ENCODE measurements at places on chromosomes 5 and 9.

DNA sequence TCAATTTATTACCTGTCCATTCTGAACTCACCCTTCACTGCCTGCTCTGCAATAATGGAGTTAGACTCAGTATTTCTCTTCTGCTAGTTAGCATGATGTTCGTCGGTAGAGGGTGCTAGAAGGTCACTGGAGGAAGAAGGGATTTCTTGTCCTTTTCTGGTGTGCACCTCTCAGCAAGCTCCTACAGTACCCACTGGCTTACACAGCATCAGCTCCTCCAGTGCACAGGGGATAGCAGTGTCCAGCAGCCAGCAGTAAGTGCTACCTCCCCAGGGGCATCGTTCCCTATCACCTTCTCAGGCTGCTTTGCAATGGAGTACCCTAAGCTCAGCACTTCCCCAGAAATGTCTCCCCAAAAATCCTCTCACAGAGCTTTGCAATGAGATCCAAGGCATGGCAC lies 45.9 kb upstream of the APC start:
- DNase-seq: no peak

DNA sequence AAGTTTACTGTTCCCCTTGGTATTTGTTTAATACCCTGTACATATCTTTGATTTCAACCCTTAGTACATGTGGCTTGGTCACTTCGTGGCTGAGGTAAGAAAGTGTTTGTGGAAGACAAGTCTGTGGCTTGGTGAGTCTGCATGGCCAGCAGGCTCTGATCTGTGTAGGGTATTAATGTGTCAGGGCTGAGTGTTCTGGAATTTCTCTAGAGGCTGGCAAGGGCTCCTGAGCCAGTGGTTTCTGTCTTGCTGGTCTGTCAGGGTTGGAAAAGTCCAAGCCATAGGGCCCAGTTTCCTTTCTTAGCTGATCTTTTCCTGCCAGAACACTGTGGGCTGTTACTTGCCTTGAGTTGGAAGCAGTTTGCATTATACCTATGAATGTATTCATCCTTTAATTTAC lies 48.0 kb upstream of the FBXL7 start:
- no peak for DNase-seq

DNA sequence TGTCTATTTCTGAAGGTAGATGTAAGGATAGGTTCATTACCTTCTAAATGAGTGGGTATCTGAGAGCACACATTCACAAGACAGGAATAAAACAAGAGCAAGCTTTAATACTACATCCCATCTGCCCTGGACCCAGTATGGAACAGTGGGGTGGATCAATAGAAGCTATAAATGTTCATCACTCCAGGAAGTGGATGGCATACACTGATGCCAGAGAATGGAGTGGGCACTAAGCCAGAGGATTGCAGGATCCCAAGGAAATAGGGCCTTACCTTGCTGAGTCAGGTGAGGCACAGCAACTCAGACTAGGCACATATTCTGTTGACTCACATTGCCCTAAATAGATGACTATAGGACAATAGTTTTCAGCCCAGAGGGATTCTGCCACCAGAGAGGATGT lies 21.3 kb upstream of the COX7C start:
- DNase-seq: no peak

GRCh38 chr9:98406469-98406868 lies 151.0 kb upstream of the TBC1D2 start:
- no peak for DNase-seq

- no peak for DNase-seq
These were observed 146.7 kb downstream of the CARTPT start for GRCh38 chr5:71865665-71866320.

GRCh38 chr5:50711280-50711679 lies 44.8 kb downstream of the PARP8 start:
- no peak for DNase-seq

DNA sequence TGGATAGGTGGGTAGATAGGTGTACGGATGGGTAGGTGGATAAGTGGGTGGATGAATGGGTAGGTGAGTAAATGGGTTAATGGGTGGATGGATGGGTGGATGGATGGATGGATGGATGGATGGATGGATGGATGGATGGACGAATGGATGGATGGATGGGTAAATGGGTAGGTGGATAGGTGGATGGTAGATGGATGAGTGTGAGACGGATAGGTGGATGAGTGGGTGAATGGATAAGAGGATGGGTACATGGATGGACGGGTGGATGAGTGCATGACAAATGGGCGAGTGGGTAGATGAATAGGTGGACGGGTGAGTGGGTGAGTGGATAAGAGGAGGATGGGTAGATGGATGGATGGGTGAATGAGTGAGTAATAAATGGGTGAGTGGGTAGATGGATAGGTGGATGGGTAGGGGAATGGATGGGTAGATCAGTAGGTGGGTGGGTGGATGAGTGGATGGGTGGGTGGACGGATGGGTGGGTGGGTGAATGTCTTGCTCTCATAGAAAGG lies 179.2 kb downstream of the FGF18 start:
- DNase-seq: no peak

DNA sequence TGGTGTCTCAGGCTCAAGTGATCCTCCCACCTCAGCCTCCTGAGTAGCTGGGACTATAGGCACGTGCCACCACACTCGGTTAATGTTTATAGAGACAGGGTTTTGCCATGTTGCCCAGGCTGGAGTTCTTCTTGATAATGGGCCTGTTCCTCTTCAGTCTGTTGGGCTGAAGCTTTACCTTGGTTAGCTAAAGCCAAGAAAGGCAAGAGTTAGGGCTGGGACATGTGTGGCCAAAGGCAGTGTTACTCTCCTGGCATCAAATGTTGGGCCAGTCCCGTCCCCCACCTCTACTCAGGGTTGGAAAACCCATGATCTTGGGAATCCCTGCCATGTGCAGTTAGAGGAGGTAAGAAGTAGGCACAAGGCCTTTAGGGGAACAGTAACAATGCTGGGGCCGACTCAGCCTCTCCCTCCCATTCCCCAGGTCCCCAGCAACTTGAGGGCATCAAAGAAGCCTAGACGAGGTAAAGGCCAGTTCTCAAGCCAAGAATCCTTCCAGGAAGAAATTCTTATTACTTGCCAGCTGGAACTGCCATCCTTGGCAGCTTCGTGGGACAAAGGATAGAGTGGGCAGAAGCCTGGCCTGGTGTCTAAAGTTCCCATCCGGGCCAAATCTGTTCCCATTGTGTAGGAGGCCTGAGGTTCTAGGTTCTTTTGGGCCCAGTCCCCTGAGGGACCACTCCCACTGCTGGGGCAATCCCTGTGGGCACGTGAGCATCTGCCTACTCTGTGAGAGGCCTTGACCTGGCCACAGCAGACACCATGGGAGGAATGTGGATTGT lies 4.5 kb downstream of the EGR1 start:
- DNase-seq: no peak

DNA sequence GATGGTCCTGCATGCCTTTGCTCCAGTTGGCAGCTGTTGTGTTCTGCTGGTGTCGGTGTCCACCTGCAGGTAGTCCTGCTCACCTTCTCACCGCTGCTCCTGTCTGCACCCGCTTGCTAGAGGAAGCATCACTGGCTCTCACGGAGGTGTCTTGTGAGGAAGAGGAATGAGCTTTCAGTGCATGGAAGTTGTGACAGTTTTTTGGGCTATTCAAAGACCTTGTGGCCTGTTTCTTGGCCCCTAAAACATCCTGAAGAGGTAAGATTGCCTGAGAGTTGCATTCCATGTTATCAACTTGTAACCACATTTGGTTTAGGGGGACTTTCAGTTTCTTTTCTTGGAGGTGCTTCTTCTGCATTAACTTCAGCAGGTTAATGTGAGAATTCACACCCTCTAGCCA lies 85.6 kb downstream of the MACROH2A1 start:
- no peak for DNase-seq

DNA sequence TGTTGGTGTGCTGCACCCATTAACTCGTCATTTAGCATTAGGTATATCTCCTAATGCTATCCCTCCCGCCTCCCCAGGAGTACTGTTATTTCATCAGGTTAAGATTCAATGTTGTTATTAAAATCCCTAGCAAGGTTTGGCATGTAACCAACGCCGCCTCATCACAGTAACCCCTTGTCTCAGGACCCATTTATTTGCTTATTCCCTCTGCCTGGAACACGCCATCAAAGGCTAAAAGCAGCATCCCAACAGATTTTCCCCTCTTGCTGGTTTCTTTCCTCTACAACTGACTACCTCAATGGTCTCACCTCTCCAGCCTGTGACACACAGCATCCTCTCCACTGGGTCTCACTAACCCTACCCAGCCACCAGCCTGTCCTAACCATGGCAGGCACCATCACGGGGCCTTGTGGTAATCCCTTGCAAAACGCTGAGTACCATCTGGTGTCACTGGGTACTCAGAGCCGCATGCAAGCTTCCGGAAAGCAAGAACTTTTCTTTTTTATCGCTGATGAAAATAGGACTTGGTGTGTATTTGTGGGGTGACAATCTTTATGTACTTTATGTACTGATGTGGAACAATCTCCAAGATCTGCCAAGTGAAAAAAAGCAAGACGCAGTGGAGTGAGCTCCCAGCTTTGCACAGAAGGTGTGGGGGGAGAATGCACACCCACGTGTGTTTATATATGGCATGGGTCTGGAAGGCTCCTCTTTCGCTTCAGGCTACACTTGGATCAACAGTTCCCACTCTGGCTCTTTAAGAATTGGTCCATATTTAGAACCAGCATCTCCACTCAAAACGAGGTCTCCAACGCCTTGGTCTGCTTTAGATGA lies 6.1 kb downstream of the RPS14 start:
- DNase-seq: peak; percentile 35

DNA sequence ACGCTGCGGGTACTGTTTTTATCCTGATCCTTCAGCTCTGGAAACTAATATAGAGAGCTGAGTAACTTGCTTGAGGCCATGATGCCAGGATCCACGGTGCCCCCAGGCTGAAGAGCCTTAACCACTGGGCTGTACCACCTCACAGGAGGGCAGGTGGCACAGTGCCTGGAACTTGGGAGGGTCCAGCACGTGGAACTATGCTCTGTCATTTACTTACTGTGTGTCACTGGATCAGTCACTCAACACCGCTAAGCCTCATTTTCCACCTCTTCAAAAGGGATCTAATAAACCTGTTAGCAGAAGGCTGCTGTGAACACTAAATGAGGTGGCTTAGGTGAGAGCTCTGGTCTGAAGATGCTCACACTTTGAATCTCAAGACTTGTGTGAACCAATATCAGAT lies 29.6 kb downstream of the KCNIP1 start:
- no peak for DNase-seq

DNA sequence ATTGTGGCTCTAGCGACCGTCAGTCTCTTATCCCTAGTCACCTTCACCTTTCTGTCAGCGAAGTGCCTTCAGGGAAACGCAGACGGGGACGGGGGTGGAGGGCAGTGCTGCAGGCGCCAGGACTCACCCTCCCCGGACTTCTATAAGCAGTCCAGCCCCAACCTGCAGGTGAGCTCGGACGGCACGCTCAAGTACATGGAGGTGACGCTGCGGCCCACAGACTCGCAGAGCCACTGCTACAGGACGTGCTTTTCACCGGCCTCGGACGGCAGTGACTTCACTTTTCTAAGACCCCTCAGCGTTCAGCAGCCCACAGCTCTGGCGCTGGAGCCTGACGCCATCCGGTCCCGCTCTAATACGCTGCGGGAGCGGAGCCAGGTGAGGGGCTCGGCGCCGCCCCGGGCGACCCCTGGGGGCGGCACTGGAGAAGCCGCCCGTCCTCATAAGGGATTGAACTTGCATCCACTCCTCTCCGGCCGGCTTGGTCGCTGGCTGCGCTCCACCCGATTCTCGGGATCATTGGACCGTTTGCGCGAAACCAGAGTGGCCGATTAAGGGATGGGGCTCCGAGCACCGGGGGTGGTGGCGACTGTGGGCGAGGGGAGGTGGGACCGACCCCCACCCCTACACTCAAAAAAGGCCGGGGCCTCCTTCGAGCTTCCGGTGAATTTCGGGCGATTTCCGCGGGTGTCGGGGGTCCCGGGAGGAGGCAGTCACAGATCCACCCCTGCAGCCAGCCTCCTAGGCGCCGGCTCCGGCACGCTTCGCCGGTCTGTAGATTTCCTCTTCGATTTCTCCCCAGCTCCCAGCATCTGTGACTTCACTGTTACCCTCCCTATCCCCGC lies 2.7 kb downstream of the PCDHGC5 start:
- no peak for DNase-seq

DNA sequence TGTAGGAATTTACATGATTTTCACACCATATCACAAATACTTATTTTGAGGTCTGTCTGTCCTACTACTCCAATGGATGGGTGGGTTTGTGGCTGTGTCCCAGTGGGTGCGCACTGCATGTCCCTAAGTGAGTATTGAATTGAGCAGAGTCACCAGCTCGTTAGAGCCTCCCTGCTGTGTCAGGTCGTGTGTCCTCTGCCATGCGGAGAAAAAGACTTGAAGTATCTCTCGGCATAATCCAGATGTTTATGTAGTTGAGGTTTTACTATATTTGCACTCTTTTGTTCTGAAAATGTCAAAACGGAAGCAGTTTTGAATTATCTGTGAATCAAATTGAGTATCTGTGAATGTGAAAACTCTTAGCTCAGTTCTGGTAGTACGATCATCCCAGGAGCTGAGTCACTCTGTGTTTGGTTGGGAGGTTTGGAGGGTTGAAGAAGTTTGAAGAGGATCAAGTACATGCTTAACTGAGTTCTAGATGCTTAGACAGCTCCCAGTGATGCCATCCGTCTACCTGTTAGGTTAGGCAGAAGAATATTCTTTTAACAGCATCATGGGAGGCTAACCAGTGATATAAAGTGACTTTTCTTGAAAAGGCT lies 194.2 kb downstream of the TENT4A start:
- no peak for DNase-seq

- DNase-seq: no peak
These were observed 52.5 kb downstream of the EFNA5 start for GRCh38 chr5:107618242-107618641.

DNA sequence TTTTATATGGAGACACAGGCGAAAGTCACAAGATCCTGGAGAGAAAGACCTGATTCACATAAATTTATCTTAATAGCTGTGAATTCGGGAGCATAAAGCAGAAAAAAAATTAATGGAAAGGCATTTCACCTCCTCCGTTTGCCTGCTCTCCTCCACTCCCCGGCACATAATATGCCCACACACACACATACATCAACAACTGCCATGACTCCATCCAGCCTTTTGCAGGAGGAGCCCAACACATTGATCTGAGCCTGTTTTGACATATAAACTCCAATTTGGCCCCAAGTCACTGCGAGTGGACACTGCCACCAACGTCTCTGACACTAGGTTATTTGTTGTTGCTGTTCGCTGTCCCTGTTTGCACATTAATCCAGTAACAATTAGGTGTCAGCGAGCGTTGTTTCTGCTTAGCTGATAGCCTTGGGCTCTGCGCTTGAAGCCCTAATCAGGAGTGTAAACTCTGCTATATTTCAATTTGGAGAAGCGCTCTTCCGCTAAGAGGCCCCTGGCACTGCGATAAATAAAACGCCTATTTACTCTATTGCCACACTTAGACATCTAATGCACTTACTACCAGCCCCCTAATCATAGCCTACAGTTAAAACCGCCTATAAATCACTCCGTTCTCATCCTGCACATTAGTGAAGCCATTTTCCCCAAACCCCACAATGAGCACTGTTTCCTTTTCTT lies 195.8 kb upstream of the TBCA start:
- no peak for DNase-seq

GRCh38 chr5:568061-568781 lies 43.9 kb upstream of the CEP72 start:
- DNase-seq: no peak

GRCh38 chr9:123542435-123543225 lies 186.6 kb downstream of the CRB2 start:
- no peak for DNase-seq
